ENCODE measurements at places on chromosomes 3 and 15.
A peak's percentile ranks its signal among the peaks of the same experiment; 100 is the strongest.

GRCh38 chr3:62142331-62143085, 230.8 kb downstream of the FEZF2 start:
- no peak for DNase-seq

- DNase-seq, result no peak
These were observed 30.8 kb downstream of the IGDCC3 start for GRCh38 chr15:65346856-65347598.

GRCh38 chr3:86653661-86654205, 337.2 kb downstream of the VGLL3 start:
- DNase-seq, result no peak

- DNase-seq, result no peak
These were observed 14.7 kb upstream of the EPB42 start for GRCh38 chr15:43235536-43235935.

DNA sequence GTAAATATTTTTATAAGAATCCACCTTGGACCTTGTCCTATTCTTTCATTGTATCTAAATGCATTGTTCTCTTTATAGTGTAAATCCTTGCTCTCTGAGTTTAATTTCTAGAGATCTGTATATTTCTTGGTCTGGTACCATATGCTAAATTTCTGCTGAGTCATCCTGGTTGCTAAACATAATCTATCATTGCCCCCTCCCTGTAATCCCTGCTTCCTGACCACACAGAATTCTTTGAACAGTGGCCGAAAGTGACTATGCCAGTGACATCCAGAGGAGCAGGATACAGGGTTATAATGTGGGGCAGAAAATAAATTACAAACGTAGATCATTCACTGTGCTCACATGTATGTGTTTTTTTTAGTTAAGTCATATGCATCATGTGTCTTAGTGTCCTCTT, 143.1 kb downstream of the DIPK2A start:
- peak; percentile 28 for DNase-seq

DNA sequence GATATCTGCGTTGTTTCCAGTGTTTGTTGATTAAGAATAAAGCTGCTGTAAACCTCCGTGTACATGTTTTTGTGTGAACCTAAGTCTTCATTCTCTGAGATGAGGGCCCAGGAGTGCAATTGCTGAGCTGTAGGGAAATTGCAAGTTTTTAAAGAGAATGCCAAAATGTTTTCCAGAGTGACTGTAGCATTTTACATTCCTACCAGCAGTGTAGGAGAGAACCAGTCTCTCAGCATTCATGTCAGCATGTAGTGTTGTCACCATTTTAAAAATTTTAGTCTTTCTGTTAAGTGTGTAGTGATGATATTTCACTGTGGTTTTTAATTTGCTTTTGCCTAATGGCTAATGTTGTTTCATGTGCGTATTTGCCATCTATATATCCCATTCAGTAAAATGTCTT, 3.4 kb upstream of the MGLL start:
- DNase-seq, result no peak

DNA sequence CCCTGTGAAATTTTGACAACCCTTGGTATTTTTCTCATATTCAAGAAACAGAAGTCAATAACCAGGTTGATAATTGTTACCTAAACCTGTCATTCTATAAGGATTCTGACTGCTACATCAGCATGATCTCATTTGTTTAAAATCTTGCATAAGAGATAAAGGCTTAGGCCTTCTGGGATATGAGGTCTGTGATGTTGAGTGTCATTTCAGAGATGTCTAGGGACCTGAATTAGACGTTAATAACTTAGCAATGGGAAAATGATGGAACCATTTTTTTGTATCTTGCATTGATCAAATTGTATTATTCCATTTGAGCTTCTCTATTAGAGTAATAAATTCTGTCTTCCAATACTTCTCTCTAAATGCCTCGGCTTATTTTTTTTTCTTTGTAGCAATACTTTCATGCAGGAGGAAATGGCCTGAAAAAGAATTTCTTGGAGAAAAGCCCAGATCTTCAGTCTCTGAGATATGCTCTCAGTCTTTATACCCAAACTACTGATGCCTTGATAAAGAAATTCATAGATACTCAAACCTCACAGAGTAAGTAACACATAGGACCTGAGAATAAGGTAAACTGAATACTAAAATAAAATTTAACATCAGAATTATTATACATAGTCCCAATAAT, 589.3 kb downstream of the UNC13C start:
- DNase-seq, result no peak

GRCh38 chr3:106065831-106066230, 197.0 kb upstream of the CBLB start:
- no peak for DNase-seq

DNA sequence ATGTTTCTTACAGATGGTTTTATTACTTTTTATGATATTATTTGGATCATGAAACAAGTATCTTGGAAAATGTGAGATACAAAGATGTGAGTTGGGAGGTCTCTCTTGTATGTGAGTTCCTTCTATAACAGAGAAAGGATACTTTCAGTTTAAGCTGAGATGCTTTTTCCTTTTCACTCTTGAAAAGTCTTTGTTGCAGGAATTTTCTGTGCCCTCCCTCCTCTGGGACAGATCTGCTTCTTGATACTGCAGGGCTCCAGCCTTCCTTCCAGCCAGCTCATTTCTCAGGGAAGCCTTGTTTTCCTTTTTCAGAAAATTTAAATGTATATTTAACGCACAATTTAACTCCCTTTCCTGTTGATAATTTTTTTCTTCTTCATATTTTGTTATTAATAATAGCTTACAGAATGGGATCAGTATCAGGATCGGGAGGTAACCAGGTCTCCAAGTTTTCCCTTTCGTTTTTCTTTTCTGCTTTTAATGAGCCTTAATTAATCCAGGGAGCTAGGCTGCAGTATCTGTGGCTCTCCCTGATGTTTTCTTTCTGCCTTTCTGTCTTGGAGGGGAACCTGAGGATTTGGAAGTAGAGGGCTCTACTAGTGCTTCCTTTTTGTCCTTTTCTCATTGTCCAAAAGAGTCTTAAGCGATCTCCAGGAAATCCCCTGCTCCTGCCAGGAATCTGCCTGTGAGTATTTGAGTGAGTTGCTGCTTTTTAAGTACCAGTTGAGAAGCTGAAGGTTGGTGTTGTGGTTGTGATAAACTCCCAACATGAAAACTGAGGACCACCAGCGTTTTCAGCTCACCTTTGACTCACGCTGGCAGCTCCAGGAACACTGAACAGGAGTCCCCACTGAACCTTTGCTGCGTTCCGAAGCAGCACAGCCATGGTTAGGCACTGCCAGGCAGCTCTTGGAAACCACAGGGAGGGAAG, 105.7 kb downstream of the IGF1R start:
- DNase-seq, result no peak

GRCh38 chr3:71693641-71694040, 31.6 kb downstream of the EIF4E3 start:
- no peak for DNase-seq

DNA sequence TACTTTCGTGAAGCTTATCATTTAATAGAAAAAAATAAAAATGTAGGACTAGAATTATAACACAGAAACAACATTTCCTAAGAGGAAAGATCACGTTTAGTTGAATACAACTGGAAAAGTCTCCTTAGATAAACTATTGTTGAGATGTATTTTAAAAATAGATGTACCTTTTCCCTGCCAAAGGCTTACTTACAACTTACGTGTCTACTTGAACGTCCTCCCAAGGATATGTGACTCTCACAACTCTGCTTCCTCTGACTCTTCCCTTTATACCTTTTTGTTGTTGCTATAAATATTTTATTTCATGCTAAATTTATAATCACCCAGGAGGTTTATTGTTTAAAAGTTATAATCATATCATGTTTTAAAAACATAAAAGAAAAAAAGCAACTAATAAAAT, 908.0 kb upstream of the ROBO1 start:
- no peak for DNase-seq

GRCh38 chr3:18443665-18444594, 18.8 kb upstream of the SATB1 start:
- no peak for DNase-seq

DNA sequence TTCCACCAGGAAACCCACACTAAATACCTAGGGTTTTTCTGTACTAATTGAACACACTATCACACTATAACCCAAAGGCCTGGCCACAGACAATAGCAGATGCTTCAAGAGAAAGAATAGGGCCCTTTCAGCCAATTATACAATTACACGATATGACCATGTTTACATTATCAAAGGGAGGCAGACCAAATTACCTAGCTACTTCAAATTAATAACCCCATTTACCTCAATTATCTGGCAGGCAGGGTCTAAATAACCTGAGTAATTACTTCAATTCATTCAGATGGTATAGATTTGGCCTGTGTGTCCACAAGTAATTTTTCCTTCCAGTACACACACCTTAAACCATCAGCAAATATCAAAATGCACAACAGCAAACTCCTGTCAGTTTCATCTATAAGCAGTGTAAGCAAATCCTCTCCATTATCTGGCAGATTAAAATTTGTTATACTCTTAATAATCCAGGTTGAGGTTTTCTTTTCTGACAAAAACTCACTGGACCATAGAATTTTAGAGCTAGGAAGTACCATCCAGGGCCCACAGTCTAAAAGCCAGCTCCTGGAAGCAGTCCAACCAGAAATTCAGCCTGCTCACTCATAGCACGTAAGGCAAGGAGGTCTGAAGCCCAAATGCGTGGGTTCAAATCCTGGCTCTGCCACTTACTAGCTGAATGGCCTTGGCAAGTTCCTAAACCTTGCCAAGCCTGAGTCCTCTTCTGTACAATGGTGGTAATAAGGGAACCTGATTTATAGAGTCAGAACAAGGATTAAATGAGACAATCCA, 51.8 kb downstream of the RFTN1 start:
- DNase-seq, result no peak

GRCh38 chr15:34621675-34622074, 38.2 kb upstream of the GOLGA8B start:
- peak; percentile 20 for DNase-seq

DNA sequence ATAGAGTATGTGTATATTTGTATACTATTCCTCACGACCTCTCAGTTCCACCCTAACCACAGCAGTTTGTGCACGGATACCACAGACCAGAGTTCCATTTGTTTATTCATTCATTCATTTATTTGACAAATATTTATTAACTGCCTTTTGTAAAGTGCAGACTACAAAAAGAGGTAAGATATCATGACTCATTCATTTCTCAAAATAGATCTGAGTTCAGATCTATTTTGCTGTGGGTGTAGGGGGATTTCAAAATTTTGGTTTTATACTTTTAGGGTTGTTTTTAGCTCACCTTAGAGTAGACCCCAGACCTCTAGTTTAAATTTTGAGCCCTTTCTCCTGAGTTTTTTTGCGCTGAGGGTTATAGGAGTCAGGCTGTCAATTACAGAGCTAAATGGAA, 76.1 kb upstream of the LRRFIP2 start:
- DNase-seq, result no peak

DNA sequence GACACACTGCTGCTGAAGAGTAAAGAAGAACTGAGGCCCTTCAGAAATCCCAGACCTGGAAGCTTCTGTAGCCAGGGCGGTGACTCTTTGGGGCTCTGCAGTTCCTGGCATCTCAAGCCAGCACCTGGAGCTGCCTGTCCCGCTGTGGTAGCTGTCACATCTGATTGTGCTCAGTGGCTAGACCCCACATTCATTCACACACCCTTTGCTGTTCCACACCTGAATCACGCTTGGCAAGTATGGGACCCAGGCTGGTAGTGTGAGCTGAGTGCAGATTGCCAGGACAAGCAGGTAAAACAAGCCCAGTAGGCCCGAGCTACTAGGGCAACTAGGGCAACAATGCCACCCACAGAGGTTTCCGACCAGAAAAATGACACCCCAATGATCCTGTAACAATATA, 218.2 kb downstream of the VGLL3 start:
- DNase-seq, result no peak

GRCh38 chr3:13403213-13403819, 16.8 kb downstream of the NUP210 start:
- no peak for DNase-seq

- DNase-seq, result no peak
These were observed 4.7 kb upstream of the CALML4 start for GRCh38 chr15:68209735-68210408.

DNA sequence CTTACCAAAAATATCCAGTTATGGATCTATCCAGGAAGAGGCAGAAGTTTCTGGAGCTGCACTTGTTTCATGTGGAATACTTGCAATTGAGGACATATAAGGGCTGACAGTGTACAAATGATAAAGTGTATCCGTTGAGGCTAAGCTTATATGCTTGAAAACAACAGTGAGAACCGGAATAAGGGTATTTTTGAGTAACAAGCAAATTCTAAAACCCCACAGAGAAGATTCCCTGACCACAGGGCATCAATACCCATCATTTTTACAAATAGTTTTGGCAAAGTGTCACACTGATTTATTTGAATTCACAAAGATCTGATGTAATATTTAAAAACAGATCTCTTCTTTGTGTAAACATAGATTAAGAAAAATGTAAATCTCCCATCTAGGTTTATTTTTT, 208.4 kb downstream of the FMN1 start:
- DNase-seq, result no peak

GRCh38 chr15:50277370-50277769, 11.8 kb upstream of the HDC start:
- no peak for DNase-seq

DNA sequence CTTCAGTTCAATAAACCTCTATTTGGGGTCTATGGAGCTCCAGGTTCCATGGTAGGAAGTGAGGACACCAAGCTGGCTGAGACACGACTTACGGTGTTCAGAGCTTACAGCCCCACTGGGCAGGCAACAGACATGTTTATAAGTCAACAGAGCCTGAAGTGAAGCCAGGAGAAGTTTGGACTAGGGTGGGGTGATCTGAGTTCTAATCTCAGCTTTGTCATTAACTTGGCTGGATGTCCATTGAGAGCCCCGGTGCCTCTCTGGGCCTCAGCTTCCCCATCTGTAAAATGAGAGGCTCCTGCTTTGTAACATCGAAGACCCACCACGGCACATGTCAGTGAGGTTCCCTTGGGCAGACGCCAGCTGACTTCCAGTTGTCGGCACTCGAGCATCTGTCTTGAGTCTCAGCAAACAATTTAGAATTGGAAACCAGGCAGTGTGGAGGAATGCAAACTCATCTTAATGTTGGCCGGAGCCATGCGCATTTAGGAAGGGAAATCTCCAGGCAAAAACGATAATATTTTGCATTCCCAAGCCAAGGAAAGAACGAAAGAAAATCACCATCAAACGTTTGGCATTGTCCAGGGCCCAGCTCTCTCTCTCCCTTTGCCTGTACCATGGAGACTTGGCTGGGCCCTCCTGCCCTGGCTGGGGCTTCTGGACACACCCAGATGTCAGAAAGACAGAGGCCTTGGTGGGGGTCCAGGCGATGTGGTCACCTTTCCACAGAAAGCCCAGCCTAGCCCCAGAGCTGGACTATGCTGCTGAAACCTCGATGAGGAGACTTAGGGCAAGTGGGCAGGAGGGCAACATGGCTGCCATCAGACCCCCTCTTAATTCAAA, 18.4 kb downstream of the ITGA11 start:
- no peak for DNase-seq

DNA sequence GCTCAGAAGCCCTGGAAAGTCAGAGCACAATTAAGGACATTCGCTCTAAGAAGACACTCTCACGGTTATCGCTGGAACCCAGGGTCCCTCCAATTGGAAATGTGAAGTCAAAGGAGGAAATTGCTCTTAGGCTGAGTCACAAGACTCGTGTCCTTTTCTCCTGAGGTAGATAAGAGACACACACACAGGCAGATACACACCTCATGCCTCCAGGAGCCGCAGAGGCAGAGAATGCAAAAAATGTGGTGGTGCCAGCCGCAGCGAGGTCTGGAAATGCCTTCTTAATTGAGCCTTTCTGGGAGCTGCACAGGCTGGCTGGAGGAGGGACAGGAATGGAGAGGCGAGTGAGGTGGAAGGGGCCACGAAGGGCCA, 189.3 kb downstream of the OPA1 start:
- DNase-seq, result peak; percentile 33

All from fibroblast of skin of right quadriceps (primary cell).